ENCODE measurements at places on chromosomes 1 and 21. TPM values are rescaled to one million over a fixed set of nuclear protein-coding genes. Genes with fewer than 3 reads are reported as not detected.

Gene TINAGL1
- total RNA-seq = 154 TPM

DNA sequence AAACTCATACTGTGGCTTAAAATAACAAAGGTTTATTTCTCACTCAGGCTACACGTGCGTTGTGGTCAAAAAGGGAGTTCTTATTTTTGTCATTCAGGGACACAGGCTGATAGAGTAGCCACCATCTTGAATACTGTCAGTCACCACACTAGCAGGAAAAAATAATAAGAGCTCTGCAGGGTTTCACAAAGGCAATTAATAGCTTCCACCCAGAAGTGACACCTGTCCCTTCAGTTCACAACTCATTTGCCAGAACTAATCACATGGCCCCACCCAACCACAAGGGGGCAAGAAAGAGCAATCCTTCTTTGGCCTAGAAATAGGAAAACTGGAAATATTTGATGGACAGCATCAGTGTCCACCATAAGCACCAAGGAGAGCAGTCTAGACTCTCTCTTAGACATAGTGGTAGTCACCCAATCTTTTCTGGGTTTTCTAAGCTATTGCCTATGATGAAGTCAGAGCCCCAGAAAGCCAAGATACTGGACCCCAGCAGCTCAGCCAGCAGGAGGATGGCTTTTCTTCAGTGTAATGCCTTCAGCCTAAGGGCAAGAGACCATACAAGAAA is 8.2 kb downstream of the HAPLN2 start:
- peak; percentile 63 for DNase-seq

GRCh38 chr1:85652327-85652726 is 55.9 kb downstream of the ZNHIT6 start:
- no peak for DNase-seq

Gene DDR2
- 4.7 TPM for total RNA-seq

Data from bronchial epithelial cell (primary cell).